Fibroblast of lung (primary cell): ENCODE measurements at places on chromosomes 3 and 15. TPM values are rescaled to one million over a fixed set of nuclear protein-coding genes. Genes with fewer than 3 reads are reported as not detected.

GRCh38 chr3:156135921-156136638 is 15.7 kb downstream of the KCNAB1 start:
- H3K27ac ChIP-seq: no peak overlapping the region
- no peaks in the 10 kb centered on the region for H3K36me3 ChIP-seq
- DNase-seq: no peak
- H3K27me3 ChIP-seq: peaks cover 5% of the 10 kb centered on the region
- no peaks in the 10 kb centered on the region for H3K4me1 ChIP-seq

DNA sequence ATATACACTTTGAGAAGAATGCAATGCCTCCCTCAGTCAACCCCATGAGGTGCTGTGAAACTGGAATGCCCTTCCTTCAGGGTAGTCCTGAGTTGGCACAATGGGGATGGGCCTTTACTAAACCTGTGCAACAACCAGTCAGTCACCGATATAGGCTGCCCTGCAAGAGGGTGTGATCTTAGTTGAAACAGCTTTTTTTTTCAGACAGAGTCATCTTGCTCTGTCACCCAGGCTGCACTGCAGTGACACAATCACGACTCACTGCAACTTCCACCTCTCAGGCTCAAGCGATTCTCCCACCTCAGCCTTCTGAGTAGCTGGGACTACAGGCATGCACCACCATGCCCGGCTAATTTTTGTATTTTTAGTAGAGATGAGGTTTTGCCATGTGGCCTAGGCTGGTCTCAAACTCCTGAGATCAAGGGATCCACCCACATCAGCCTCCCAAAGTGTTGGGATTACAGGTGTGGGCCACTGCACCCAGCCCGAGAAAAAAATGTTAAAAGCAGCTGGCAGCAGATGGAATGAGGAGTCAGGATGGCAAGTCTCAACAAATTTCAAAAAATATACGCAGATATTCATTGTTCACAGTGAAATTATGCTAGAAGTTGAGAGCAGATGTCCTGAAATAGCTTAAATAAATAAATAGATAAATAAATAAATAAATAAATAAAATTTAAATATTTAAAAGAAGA is 31.8 kb downstream of the MYO5A start:
- peak; percentile 46 for DNase-seq
- H3K36me3 ChIP-seq: no peaks in the 10 kb centered on the region
- no peak overlapping the region for H3K4me3 ChIP-seq
- no peaks in the 10 kb centered on the region for H3K27me3 ChIP-seq
- H3K4me1 ChIP-seq: peaks cover 2% of the 10 kb centered on the region

The B2M gene
- polyA plus RNA-seq: 12,166 and 13,303 TPM in 2 replicates

DNA sequence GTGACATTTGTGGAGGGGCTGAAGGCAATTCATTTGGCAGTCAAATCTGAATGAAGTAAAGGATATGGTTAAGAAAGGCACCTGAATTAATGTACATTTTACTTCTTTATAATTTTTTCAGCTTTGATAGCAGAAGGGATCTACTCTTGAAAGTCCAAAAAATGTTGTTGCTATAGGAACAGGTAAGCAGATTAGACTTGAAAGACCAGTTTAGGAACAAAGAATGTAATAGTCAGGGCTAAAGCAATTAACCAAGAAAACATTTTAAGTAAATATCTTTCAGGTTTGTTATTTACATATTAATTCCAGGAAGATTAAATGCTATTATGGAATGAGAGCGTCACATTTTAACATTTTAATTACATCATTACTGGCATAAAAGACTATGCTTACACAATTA is 1.1 kb downstream of the ATP13A4 start:
- no peaks in the 10 kb centered on the region for H3K36me3 ChIP-seq
- DNase-seq: no peak
- no peak overlapping the region for H3K27ac ChIP-seq

DNA sequence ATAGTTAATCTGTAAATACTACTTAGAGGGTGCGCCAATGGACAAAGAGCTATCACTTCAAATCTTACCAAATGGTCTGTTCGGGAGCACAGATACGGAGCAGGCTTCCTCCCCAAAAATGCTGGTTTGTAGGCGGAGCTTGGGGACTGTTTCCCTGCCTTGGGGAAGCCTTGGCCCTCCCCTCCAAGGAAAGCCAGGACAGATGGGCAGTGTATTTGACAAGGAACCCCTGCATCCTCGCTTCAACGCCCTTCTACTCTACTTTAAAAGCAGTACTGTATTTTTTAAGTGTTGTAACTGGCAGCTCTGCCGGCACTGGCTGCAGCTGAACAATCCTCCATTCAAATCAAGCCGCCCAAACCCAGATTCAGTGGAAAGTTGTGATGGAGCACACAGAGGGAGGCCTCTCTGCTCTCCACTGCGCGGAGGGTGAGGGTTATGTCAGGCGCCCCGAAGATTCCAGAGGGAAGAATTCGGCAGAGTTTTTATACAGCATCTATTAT is 83.1 kb upstream of the FNDC3B start:
- H3K4me3 ChIP-seq: no peak overlapping the region
- H3K27ac ChIP-seq: no peak overlapping the region
- no peaks in the 10 kb centered on the region for H3K27me3 ChIP-seq
- H3K36me3 ChIP-seq: no peaks in the 10 kb centered on the region
- DNase-seq: no peak
- no peaks in the 10 kb centered on the region for H3K4me1 ChIP-seq

The NR2F2 gene
- 66.5 and 130 TPM in 2 replicates for polyA plus RNA-seq

The ANKRD63 gene
- not detected in 2 replicates for polyA plus RNA-seq

DNA sequence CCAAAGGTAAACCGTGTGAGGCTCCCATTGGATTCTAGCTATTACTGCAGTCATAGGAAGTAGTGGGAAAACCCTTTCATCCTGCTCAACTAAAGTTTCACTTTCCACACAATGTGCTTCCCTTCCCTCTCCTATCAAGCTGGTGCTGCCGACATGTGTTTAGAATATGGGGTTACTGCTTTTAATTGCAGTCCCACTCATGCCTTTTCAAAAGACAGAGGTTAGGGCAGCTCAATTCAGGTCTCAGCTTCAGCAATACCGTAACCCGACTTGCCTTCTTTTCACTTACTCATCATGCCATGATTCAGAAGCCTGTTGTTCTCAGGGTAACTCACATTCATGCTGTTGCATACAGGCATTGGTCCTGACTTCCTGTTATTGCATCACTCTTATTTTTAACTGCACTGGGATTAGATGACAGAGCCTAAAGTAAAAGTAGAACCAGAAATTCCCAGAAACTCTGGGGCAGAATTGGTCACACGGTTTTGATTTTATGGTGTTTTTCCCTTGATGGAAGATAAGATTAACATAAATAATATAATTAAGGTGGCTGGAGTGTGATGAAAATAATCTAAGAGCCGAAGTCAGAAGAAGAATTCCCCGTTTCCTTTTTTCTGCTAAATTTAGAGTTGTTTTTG is 45.7 kb downstream of the C2CD4B start:
- H3K4me1 ChIP-seq: peaks cover 4% of the 10 kb centered on the region
- H3K27ac ChIP-seq: peak overlapping the region; percentile 62
- H3K36me3 ChIP-seq: no peaks in the 10 kb centered on the region

DNA sequence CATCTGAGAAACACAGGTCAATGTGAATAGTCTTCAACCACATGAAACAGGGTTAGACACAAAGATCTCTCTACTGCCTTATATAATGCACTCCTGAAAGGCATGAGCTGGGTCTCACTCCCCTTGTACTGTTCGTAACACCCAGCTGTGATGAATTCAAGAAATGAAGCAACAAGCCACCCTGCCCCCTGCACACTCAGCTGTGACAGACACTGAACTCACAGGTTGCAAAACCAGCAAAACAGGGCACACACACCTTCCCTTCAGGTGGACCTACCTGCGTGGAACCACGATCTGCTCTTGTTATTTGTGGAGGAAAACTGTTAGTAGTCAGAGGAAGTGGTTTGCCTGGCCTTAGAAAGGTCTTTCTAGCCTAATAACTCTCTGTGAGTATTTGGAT is 64.5 kb downstream of the CERS3 start:
- H3K4me1 ChIP-seq: no peaks in the 10 kb centered on the region
- H3K36me3 ChIP-seq: no peaks in the 10 kb centered on the region
- no peak overlapping the region for H3K27ac ChIP-seq
